ENCODE measurements at places on chromosomes 2 and 18.

GRCh38 chr18:11872479-11873136 is 21.4 kb downstream of the CHMP1B start:
- no peak for DNase-seq

DNA sequence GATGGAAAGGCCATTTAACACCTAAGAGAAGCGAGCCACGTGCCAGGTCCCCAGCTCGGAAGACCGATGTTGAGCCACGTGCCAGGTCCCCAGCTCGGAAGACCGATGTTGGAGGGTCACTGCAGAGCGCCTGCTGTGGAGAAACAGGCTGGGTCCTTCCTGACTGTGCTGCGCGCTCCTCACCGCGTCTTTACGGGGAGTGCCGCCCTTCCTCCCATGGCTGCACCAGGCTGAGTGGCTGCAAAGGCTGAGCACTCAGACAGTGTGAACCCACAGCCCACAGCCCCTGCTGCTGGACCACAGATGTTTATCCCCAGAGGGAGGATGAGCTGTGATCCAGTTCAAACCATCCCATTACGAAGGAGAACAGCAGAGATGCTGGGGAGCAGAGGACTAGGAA is 55.7 kb downstream of the RTP5 start:
- DNase-seq = no peak

DNA sequence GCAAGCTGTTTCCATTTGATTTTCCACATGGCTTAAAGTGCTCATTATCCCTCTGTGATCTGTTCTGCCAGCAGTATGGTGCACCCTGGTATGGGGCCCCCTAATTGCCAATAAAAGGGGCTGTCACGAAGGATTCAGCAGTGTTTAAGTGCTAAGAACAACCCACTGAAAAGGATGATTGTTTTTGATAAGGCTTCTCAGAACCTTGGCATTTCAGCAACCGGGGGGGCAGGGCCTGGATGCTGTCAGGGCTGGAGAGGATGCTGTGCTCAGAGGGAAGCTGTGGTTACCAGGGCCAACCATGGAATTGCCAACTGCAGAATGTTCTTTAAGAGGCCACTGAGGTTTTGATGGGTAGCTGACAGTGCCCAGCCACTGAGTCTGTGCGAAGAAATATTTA is 117.8 kb downstream of the CTIF start:
- no peak for DNase-seq

DNA sequence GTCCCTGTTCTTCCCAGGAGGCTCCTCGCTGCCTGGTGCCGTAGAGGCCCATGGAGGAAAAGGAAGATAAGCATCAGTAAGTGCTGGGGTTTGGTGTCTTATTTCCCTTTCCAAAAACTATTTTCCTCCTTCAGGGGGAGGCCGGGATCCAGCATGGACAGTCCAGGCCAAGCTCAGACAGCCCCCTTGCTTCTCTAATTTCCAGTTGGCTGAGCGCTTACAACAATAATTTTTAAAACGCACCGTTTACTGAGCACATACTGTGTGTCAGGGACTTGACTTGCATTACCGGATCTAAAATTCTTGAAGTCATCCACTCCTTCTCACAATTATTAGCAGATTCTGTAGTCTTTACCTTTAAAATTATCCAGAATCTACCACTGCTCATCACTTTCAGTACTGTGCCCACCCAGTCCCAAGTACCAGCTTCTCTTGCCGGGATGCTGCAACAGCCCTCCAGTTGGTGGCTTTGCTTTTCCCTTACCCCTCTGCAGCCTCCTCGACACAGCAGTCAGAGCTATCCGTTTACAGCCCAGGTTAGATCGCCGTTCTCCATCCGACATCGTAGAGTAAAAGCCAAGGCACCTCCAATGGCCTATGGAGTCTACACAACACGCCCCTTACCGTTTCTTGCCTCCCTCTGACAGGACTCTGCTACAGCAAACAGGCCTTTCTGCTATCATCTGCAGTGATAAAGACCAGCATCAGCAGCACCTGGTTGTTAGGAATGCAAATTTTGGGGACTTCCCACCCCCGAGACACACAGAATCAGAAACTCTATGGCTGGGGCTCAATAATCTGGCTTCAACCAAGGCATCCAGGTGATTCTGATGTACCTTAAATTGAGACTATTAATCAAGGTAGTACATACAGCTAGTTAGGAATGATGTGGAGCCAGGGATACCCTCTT is 75.2 kb upstream of the TSPYL6 start:
- no peak for DNase-seq

GRCh38 chr2:238220892-238221521 is 17.5 kb upstream of the ILKAP start:
- no peak for DNase-seq

DNA sequence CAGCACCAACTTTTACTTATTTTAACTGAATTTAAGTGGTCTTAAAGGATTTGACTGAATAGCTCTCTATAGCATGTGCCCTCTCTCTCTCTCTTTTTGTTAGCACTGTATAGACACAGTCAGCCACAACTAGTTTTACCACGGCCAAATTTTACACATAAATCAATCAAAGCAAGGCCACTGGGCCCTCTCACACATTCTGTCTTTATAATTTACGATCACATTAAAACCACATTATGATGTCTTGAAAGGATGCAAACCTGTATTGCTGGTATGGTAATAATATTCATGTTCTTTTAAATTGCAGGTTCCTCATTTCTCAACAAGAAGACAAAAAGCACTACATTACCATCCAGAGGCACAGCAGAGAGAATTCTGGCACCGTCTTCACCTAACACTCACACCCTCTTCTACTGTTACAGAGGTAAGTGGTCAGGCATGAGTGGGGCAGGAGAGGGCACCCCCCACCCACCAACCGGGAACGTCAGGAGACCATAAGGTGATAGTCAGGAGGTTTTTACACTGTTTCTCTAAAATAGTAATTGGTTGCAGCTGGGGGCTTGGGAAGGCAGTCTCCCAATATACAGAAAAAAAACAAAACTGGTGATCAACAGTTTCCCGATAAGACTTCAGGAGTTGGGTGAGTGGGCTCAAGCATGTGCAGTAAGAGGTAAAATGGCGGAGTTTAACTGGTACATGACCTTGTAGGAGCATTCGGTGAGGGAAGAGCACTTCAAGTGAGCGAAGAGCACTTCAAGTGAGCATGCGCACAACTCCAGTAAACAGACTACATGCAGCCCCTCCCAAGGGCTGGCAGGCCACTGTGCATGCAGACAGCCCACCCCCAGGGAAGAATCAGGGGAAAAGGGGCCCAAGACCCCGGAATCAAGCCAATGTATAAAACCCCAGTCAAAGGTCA is 296.7 kb downstream of the PIEZO2 start:
- no peak for DNase-seq

DNA sequence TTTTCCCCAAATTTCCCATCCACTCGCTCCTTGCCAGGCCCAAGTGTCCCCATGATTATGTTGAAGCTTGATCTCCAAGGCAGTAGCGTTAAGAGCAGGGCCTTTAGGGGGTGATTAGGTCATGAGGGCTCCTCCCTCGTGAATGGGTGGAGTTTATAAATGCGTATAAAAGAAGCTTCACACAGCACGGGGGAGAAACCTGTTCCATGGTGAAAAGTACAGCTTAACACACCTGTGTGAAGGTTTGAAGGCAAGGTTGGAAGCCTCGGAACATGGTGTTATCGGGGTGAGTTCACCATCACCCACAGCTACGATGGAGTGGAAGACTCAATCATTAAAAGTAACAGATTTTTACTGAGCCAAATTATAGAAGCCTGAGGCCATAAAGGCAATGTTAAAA is 137.4 kb upstream of the ALKAL2 start:
- DNase-seq = no peak

DNA sequence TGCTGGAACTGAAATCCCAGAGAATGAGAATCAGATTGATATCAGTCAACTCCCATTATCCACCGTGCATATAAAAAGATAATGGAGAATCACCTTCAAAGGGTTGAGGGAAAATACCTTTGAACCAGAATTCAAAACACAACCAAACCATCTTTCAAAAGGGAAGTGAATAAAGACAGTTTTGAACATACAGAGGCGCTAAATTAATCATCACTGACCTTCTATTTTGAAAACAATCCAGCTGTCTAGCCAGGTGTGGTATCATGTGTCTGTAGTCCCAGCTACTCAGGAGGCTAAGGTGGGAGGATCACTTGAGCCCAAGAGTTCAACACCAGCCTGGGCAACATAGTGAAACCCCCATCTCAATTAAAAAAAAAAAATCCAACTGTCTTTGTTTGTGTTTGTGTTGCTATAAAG is 63.6 kb downstream of the TRABD2A start:
- DNase-seq = no peak

GRCh38 chr2:65727816-65728215 is 295.4 kb upstream of the SPRED2 start:
- DNase-seq = no peak

- no peak for DNase-seq
Measured at GRCh38 chr2:10399358-10399757, 48.8 kb downstream of the ODC1 start.

GRCh38 chr2:166627893-166628292 is 133.8 kb upstream of the SCN7A start:
- DNase-seq = no peak

DNA sequence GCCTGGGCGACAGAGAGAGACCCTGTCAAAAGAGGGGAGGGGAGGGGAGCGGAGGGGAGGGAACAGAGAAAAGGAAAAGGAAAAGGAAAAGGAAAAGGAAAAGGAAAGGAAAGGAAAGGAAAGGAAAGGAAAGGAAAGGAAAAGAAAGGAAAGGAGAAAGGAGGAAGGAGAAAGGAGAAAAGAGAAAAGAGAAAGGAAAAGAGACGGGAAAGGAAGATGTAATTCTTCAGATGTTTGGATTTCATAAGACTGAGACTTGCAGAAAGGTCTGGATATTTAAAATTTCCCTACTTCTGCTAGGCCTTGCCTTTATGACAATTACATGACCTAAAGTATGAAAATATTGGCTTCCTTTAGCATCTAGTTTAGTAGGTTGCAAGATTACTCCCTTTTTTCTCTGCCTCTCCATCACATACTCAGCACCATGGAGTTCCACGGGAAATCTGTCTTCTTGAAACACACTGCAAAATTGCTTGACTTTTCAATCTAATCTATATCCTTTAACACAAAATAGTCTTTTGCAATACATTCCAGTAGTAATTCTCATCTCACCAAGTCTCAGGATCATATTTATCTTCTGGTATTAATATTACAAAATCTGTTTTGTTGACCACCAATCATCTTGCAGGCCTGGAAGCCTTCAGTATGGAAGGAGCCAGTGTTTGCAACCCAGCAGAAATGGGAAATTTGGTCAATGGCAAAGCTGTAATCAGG is 383.5 kb downstream of the ZEB2 start:
- no peak for DNase-seq

- no peak for DNase-seq
Measured at GRCh38 chr2:201820383-201821007, 14.2 kb downstream of the CDK15 start.

- no peak for DNase-seq
Measured at GRCh38 chr18:41504316-41504715, 450.7 kb upstream of the PIK3C3 start.

DNA sequence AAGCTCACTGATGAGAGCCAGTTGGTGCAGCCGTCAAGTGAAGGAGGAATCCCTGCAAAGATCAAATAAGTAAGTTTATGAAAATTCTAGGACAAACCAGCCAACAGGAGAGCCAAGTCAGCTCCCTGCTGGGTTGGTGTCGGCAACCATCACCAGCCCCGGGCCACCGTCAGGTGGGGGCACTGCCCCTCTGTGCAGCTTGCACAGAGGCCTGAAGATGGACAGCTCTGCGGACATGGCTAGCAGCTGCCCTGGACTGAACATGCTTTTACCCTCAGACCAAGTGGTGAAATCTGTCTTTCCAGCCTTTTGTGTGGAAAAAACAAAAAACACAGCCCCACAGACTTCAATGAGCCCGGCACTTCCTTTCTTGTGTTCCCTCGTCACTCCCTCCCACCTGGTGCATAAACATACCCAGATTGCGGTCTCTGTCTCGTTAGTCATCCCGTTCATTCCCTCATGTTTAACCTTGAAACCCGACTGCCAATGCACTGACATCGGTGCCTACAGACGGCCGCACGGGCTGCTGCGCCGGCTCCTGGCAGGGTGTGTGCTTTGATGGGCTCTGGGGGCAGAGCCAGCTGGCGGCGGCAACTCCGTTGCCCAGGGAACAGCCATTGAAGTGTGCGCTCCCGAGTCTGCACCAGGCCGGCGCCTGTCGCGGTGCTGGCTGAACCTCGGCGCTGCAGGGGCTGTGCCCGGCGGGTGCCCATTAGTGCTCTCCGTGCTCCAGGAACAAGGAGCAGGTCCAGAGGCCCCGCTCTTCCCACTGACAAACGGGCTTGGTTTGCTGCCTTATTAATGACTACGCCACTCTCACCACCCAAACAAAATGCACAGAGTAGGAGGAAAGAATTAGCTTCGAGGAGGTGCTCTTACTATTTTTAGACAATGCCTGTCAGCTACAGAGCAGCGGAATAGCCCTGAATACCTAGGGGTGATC is 95.3 kb downstream of the EIPR1 start:
- DNase-seq = no peak

DNA sequence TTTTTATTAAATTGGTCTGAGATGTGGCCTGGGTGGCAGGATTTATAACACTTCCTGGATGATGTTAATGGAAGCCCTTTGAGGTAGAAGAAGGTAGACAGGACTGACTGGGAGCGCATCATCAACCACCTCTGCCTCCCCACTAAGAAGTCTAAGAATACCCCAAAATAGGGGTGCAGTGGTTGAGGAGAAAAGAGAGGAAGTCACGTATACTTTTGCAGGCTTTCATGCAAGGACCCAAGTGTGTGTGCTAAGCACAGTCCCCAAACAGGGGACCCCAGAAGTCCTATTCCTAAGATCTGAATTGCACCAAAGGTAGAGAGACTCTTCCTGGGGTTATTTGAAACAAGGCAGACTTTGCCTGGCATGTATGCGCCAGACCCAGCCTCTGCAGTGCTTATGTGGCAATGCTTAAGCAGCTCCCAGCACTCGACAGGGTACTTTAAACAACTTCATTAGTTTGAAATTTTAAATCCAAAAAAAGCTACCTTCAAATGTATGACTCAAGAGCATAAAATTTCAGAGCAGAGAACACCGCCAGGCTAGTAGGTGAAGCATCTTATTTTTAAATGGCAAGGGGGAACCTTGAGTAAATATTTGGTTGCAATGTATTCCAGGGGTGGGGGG is 35.3 kb downstream of the BCL2 start:
- no peak for DNase-seq

- DNase-seq = no peak
Measured at GRCh38 chr2:120936476-120937334, 201.0 kb downstream of the GLI2 start.

GRCh38 chr2:43225093-43225787 is 1.2 kb downstream of the ZFP36L2 start:
- DNase-seq = no peak

GRCh38 chr2:237541243-237541642 is 25.1 kb upstream of the PRLH start:
- no peak for DNase-seq

DNA sequence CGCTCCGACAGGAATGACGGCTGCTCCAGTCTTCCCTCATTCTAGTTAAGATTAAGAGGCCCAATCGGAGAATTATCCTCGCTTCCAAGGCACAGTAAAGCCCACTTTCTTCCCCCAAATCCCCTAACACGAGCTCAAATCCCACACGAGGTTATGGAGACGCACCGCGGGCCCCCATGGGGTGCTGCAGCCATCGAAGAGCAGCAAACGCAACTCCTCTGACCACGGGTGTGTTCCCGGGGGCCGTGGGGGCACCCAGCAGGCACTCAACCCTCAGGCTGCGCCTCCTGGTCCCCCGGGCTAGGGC is 446 bp downstream of the COPS9 start:
- no peak for DNase-seq
